ENCODE measurements at places on chromosomes 5 and 9.

DNA sequence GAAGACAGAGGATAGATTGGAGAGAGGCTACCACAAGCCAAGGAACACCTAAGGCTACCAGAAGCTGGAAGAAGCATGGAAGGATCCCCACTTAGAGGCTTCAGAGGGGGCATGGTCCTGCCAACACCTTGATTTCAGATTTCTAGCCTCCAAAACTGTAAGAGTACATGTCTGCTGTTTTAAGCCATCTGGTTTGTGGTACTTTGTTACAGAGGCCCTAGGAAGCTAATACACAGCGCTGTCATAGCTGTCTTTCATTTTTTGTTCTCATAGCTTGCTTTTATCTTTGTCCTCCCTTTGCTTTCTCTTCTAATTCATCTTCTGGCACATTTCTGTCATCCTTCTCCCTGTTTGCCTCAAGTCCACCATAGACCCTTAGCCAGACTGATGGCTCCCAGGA, 104.5 kb downstream of the ATP10B start:
- no peak for DNase-seq

DNA sequence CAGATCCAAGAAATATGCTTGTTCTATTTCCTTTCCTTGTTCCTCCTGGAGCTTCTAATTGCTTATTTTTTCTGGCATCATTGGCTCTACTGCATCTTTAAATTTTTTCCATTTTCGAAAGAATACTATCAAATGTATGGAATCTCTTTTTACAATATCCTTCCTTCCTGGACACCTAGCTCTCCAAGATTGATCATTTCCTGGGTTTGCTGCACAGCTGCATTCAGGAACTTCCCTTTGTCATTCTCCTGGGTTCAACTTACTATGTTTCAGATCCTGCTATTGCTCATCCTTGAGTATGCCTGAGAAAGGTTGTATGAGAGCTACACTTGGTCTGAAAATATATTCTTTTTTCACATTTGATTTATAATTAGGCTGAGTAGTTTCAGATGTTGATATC, 73.7 kb upstream of the ERCC6L2 start:
- no peak for DNase-seq

DNA sequence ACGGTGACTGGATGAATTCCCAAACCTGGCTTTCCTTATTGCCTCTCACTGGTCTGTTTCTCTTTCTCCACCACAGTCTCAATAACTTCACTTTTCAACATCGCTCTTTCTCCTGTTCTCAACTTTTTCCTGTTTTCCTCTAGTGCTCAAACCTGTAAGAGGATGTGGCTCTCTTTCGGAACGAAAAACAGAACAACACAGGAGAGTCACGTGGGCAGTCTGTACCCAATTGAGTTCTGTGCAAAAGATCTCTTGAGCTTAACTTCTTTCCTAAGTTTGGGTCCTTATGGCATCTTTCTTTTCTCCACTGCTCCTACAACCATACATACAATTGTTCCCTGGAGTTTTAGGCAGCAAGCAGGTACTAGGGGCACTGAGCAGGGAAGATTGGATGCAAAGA, 8.9 kb downstream of the HAVCR1 start:
- DNase-seq = no peak

- no peak for DNase-seq
These were observed 26.4 kb upstream of the SLC6A19 start for GRCh38 chr5:1175015-1175414.

DNA sequence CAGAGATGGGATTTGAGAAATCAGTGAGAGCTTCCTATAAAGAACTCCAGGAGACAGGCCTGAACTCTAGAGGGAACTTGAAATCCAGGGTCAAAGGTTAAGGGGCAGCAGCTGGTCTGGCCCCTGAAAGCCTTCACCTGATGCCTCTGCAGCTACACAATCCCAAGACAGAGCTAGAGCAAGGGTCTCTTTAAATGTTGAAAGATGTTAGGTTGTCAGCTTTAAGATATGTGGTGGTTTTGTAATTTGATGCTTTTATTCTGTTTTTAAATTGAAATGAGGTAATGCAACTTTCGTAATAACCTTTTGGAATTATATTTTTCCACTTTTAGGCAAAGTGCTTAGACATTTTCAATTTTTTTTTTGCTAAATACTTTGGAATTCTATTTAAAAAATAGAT, 2.4 kb downstream of the SOWAHA start:
- DNase-seq = no peak

DNA sequence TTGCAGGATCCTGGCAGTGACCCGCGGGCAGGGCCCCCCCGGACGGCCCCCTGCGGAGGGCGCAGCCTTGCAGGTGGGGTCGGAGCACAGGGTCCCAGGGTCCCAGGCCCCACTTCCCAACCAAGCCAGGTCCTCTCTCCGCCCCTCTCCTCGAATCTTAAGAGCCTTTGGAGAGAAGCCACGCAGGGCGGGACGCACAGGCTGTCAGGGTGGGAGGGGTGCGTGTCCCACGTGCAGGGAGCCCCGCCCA, 18.4 kb upstream of the EGFL7 start:
- no peak for DNase-seq

DNA sequence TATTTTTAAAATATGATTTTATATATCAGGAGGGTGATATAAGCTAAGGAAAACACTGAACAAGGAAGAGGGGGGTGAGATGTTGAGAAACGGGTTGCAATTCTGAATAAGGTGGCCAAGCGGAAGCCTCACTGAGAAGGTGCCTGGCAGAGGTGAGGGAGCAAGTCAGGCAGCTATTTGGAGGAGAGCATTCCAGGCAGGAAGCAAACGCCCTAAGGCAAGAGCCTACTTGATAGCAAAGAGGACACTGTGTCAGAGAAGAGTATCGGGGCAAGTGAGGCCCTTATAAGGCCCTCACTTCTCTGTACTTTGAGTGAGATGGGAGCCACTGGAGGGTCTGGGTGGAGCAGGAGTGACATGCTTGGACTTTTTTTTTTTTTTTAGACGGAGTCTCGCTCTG, 8.0 kb upstream of the CTNNA1 start:
- DNase-seq = no peak

GRCh38 chr5:91373600-91373999, 9.5 kb downstream of the ARRDC3 start:
- DNase-seq = no peak

DNA sequence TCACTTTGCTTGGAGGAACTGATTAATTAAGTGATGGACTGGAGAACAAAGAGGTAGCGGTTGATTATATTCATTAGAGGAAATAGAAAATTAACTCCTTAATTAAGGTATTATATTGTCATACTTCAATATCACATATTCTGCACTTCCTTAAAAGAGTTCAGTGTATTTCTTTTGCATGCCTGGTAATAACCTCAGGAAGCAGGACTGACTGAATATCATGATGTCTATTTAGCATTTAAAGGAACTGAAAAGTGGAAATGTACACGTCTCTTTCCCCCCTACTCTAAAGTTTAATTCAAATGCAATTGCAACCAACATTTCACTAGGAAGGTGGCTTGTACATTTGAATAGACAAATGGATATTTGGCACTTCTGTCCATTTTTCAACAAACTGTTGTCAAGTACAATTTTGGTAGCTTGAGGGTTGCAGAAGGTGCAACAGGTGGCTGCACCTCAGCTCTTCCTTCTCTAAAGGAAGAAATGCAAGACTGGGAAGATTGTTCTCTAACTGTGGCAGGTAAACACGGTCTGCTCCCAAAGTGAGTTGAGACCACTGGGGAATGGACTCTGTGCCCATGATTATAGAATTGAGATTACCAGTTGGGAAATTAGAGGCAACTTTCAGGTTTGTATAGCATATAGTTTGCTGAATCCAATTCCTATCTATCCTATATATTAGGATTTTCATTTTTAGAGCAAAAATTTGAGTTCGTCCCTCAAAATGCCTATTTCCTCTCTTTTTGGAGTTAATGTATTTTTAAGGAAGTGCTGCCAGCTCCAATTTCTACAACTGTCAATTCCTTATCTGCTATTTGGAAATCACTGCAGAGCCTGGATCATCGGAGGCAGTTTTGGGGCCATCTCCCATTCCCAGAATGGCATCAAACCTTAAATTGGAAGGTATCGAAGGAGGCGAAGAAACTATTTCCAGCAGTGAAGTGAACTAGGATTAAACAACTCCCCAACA, 98.9 kb upstream of the TAF11L2 start:
- DNase-seq = no peak

- DNase-seq = peak; percentile 6
These were observed 27.9 kb upstream of the RECK start for GRCh38 chr9:36008774-36009300.

DNA sequence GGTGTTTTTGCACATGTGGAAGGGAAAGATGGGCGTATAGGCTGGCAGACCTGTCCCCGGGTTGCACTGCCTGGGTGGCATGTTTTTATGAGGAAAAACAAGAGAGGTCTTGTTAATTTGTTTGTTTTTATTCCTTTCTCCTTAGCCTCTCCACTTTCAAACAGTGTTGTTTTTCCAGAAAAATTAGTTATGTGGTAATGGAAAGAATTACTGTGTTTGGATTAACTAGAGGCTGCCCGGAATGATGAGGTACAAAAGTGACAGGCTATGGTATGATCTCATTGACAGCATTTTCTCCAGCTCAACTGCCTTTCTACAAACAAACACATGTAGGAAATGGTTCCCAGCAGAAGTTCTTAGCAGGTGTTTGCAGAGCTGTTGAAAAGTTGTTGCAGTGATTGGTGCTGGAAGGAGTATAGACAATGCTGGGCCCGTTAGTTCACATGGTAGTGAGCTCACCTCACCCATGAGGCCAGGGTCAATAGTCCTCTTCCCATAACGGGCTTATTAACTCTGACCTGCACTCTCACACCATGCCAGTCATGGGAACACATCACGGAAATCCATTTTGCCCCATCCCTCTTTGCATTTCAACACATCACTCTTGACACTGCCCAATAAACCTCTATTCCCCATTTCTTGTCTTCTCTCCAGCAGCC, 111.3 kb upstream of the SAP30L start:
- no peak for DNase-seq

DNA sequence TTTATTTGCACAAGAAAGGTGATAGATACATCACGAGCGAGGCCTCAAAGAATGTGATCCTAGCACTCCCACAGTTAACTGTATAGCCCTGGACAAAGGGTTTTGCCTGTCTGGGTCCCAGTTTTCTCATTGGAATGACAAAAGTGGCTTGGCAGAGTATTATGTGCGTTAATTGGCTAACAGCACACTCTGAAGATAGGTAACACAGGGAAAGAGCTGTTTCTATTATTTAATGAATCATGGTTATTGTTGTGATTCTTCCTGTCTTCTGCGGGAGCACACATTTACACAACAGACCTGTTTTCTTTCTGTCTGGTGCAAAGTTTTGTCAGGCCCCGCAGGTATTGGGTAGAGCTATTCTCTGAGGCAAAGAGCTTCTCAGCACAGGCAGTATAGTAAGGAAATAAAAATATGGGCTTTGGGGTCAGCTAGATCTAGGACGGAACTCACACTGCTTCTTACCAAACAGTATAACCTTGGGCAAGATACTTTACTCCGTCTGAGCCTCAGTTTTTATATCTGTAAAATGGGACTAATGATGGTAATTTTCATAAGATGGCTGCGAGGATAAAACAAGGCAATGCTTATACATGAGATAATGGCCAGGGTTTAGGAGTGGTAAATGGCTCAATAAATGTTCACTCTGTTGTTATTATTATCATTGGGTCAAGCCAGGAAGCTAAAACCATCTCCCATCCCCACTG, 78.9 kb downstream of the PLAC8L1 start:
- DNase-seq = no peak

DNA sequence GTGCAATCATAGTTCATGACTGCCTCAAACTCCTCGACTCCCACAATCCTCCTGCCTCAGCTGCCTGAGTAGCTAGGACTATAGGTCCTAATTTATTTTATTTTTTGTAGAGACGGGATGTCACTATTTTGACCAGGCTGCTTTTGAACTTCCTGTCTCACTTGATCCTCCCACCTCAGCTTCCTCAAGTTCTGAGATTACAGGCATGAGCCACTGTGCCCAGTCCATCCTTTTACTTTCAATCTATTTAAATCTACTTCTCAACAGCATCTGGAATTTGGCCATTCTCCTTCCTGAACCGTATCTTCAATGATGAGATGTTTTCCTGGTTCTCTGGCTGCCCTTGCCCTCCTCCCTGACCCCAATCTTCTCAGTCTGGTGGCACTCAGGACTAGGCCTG, 12.2 kb upstream of the GRIN1 start:
- DNase-seq = no peak

DNA sequence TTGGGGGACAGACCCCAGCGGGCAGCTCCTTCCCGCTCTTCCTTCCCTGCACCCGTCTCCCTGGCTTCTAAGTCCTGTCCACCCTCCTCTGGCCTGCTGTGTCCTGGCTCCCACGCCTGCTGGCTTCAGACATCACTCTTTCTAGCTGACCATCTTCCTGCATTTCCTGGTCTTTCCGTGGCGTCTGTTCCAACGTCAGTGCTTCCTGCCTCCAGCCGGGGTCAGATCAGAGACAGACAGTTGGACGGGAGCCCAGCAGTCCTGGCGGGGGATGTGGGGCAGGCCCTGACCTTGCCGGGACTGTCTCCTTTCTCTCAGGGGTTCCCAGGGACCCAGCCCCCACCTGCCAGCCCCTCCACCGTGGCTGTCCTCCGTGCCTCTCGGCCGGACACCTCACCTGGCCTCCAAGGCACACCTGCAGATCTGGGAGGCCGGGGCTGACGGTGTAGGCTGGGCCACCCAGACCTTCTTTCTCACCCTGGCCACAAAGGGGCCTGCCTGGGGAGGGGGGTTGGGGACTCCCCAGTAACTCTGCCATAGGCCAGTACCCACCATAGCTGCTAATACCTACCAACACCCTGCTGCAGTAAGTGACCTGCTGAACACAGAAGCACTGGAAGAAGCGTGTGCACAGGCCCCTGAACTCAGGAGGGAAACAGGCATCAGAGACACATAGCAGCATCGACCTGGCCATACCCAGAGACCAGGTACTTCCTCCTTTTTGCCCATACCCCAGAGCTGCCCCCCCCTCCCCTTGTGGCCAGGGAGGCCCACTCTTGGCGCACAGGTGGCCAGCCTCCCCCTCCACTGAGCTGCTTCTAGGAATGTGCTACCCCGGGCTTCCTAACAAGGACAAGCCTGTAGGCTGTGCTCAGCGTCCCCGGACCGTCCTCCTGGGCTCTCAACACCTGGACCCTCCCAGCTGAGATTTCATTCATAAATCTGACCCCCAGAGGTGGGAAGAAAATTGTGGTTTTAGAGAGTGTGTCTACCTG, 5.1 kb downstream of the NRARP start:
- DNase-seq = no peak
